Transverse colon (tissue), 4 donors: ENCODE measurements at places on chromosomes 11 and 22. TPM values are rescaled to one million over a fixed set of nuclear protein-coding genes. Genes with fewer than 3 reads are reported as not detected.

The OR8D4 gene
- 1.7 TPM for total RNA-seq

The SPON1 gene
- total RNA-seq: 54.2 TPM

The DEFB131B gene
- not detected for total RNA-seq

The MMP1 gene
- not detected for total RNA-seq

The MB gene
- not detected for total RNA-seq

The PGGHG gene
- 23.0 TPM for total RNA-seq

The OR52I1 gene
- not detected for total RNA-seq

The TRAPPC4 gene
- total RNA-seq: 76.1 TPM

The TECTA gene
- total RNA-seq: 0.20 TPM

The MAP4K2 gene
- total RNA-seq: 11.6 TPM

The C22orf31 gene
- not detected for total RNA-seq

The UPK3A gene
- not detected for total RNA-seq

GRCh38 chr22:44161673-44162072 is 19.1 kb upstream of the PARVG start:
- no peak overlapping the region for H3K4me3 ChIP-seq
- no peaks in the 10 kb centered on the region for H3K27me3 ChIP-seq

GRCh38 chr22:46044621-46045458 is 67.9 kb upstream of the WNT7B start:
- peak overlapping the region; percentile 24 for H3K4me3 ChIP-seq
- H3K27ac ChIP-seq: peak overlapping the region; percentile 93
- peaks cover 55% of the 10 kb centered on the region for H3K4me1 ChIP-seq
- no peaks in the 10 kb centered on the region for H3K27me3 ChIP-seq
- DNase-seq: peak; percentile 51

- no peaks in the 10 kb centered on the region for H3K36me3 ChIP-seq
- no peak overlapping the region for H3K4me3 ChIP-seq
- H3K4me1 ChIP-seq: no peaks in the 10 kb centered on the region
- no peak for DNase-seq
These were observed 353.7 kb downstream of the MIAT start for GRCh38 chr22:27011133-27011532.

GRCh38 chr22:45424241-45424731 is 10.8 kb downstream of the RIBC2 start:
- no peak overlapping the region for H3K4me3 ChIP-seq
- H3K27me3 ChIP-seq: no peaks in the 10 kb centered on the region
- no peak overlapping the region for H3K27ac ChIP-seq

- H3K27ac ChIP-seq: no peak overlapping the region
- no peak for DNase-seq
- H3K36me3 ChIP-seq: no peaks in the 10 kb centered on the region
- peaks cover 17% of the 10 kb centered on the region for H3K4me1 ChIP-seq
- H3K27me3 ChIP-seq: peaks cover 4% of the 10 kb centered on the region
- H3K4me3 ChIP-seq: no peak overlapping the region
These were observed 1493.7 kb downstream of the TBC1D22A start for GRCh38 chr22:48256041-48256739.

GRCh38 chr11:116466801-116467200 is 306.0 kb downstream of the BUD13 start:
- H3K4me1 ChIP-seq: no peaks in the 10 kb centered on the region
- no peaks in the 10 kb centered on the region for H3K27me3 ChIP-seq
- DNase-seq: no peak
- H3K4me3 ChIP-seq: no peak overlapping the region
- H3K27ac ChIP-seq: no peak overlapping the region
- H3K36me3 ChIP-seq: no peaks in the 10 kb centered on the region

- no peak overlapping the region for H3K4me3 ChIP-seq
- no peaks in the 10 kb centered on the region for H3K4me1 ChIP-seq
- H3K27me3 ChIP-seq: no peaks in the 10 kb centered on the region
- DNase-seq: no peak
- no peak overlapping the region for H3K27ac ChIP-seq
- H3K36me3 ChIP-seq: no peaks in the 10 kb centered on the region
These were observed 69.7 kb upstream of the INCENP start for GRCh38 chr11:62054081-62054480.

DNA sequence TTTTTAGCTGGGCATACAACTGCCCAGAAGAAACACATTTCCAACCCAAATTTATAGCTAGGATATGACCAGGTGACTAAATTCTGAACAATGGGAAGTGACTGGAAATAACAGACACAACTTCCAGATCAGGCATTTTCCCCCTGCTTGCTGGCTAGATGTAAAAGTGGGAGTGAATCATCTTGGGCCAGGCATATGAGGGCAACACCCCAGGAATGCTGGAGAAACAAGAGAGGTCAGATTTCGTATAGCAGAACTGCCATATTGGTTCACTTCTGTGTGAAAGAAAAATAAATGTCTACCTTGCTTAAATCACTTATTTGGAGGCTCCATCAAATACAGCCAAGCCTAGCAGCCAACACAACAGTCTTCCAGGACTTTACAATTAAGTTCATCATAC is 7.4 kb downstream of the ATL3 start:
- no peak overlapping the region for H3K4me3 ChIP-seq
- no peaks in the 10 kb centered on the region for H3K36me3 ChIP-seq
- no peak overlapping the region for H3K27ac ChIP-seq
- H3K27me3 ChIP-seq: no peaks in the 10 kb centered on the region

- peaks cover 4% of the 10 kb centered on the region for H3K4me1 ChIP-seq
- no peak for DNase-seq
- no peaks in the 10 kb centered on the region for H3K36me3 ChIP-seq
- peak overlapping the region; percentile 73 for H3K27ac ChIP-seq
These were observed 4.7 kb upstream of the APOL2 start for GRCh38 chr22:36243986-36244385.

- H3K4me3 ChIP-seq: no peak overlapping the region
- H3K27ac ChIP-seq: no peak overlapping the region
- H3K36me3 ChIP-seq: no peaks in the 10 kb centered on the region
- no peaks in the 10 kb centered on the region for H3K27me3 ChIP-seq
- no peaks in the 10 kb centered on the region for H3K4me1 ChIP-seq
- peak; percentile 38 for DNase-seq
These were observed 90.8 kb upstream of the SHANK2 start for GRCh38 chr11:71342951-71343827.

GRCh38 chr11:83054001-83054400 is 17.7 kb downstream of the RAB30 start:
- H3K27me3 ChIP-seq: no peaks in the 10 kb centered on the region
- no peak for DNase-seq
- no peak overlapping the region for H3K4me3 ChIP-seq
- H3K27ac ChIP-seq: no peak overlapping the region
- no peaks in the 10 kb centered on the region for H3K36me3 ChIP-seq
- H3K4me1 ChIP-seq: peaks cover 11% of the 10 kb centered on the region

GRCh38 chr11:22898036-22898435 is 37.8 kb upstream of the CCDC179 start:
- no peak for DNase-seq
- no peaks in the 10 kb centered on the region for H3K27me3 ChIP-seq
- no peaks in the 10 kb centered on the region for H3K4me1 ChIP-seq
- H3K36me3 ChIP-seq: no peaks in the 10 kb centered on the region

DNA sequence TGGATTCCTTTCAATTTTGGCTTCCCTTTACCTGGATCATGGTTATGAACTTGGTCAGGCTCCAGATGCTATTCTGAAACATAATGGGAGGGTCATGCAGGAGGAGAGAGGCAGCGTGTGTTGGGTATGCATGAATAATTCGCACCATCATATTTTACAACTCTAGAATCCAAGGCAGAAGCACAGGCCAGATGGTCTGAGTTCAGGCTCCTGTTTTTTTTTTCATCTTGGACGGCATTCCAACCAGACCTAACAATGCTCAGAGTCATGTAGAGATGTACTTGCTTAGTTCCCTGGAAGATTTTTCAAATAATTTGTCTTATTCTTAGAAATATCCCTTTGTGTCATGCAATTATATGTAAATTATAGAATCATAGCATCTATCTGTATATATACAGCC is 393.5 kb downstream of the JRKL start:
- no peak overlapping the region for H3K27ac ChIP-seq
- no peaks in the 10 kb centered on the region for H3K27me3 ChIP-seq
- DNase-seq: no peak
- no peak overlapping the region for H3K4me3 ChIP-seq
- no peaks in the 10 kb centered on the region for H3K4me1 ChIP-seq

GRCh38 chr11:85628771-85629341 is 463 bp downstream of the TMEM126B start:
- no peaks in the 10 kb centered on the region for H3K27me3 ChIP-seq
- H3K4me3 ChIP-seq: peak overlapping the region; percentile 55
- DNase-seq: no peak
- H3K36me3 ChIP-seq: no peaks in the 10 kb centered on the region

DNA sequence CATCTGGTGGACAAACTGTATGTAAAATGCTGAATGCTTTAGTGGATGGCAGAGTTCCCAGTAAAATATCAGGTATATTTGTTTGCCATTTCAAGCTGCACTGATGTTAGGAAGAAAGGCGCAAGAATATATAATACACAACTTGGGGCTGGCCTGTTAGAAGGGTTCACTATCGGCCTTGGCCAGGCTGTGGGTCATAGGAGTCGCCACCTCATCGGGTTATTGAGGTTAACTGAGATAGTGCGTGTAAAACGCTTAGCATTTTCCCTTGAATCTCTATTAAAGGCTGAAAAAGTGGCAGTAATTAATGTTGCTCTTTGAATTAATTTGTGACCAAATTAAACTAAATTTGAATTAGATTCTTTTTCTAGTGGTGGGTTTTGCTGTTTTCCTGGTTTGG is 5.1 kb downstream of the FAM118A start:
- DNase-seq: no peak
- H3K27ac ChIP-seq: no peak overlapping the region
- H3K27me3 ChIP-seq: no peaks in the 10 kb centered on the region
- H3K36me3 ChIP-seq: no peaks in the 10 kb centered on the region
- peaks cover 54% of the 10 kb centered on the region for H3K4me1 ChIP-seq

DNA sequence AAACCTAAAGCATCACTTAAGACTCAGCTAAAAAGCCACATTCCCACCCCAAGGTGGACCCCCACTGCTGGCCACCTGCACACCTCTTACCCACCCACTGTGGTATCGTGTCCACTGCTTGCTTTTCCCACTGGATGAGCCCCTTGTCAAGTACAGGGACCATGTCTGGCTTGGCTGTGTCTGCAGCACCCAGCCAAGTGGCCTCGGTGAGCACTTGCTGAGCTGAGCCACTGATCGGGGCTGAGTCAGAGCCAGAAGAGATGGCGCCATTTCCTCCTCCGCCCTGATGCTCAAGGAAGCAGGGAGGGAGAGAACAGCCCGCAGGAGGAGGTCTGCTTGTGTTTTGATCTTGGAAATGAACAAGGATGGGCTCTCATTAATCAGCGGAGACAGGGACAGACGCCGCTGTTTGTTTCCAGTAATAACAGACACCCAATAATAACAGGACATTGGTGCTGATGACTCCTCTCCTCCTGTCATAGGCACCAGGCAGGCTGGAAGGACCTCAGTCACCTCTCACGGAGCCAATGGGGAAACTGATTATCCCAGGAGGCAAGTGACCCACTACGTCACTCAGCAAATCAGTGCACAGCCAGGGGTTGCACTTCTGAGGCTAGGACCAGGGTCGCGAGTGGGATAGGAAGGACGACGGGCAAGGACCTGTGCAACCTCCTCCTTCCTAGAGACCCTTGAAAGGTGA is 85.2 kb upstream of the RTL6 start:
- H3K27ac ChIP-seq: no peak overlapping the region
- no peak for DNase-seq
- H3K36me3 ChIP-seq: no peaks in the 10 kb centered on the region

DNA sequence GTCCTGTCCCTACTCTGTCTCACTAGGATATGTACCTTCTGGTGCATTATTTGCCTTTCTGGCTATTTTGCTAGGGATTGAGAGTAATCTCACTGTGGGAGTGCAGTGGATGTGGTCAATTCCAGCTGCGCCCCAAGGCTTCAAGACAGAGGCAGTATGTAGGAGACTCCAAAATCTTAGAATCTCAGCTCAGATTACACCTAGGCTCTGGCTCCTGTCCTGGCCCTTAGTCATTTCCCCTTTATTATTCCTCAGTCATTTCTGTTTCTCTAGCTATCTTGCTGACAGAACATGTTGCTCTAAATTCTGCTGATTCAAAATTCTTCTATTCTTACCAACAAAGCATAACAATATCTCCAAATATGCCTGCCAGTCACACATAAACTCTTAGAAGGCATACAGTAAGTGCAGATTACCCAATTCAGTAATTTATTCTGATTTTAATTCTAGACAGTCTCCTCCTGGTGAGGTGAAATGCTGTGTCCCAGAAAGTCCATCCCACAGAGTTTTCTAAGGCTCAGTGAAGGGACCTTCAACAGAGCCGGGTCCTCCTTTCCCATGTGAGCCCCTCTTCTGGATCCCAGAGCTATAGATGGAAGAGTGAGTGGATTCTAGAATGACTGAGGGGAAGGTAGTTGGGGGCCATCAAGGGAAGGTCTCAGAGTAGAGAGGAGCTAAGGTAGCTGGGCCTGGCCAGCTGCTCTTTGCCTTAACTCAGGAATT is 24.3 kb upstream of the GLYATL1 start:
- H3K27me3 ChIP-seq: no peaks in the 10 kb centered on the region
- DNase-seq: no peak
- no peak overlapping the region for H3K27ac ChIP-seq
- no peaks in the 10 kb centered on the region for H3K4me1 ChIP-seq
- H3K36me3 ChIP-seq: no peaks in the 10 kb centered on the region

GRCh38 chr11:37557990-37558389 is 960.0 kb upstream of the RAG2 start:
- no peaks in the 10 kb centered on the region for H3K36me3 ChIP-seq
- no peak overlapping the region for H3K27ac ChIP-seq
- H3K4me1 ChIP-seq: no peaks in the 10 kb centered on the region

- DNase-seq: no peak
- no peak within 1 kb of the TSS for H3K4me3 ChIP-seq
- H3K27me3 ChIP-seq: no peaks in the 10 kb centered on the region
- H3K4me1 ChIP-seq: no peaks in the 10 kb centered on the region
- no peak within 1 kb of the TSS for H3K27ac ChIP-seq
These were observed at the start of gene MUC5AC for GRCh38 chr11:1157645-1158591. TSS of gene MUC5AC (plus strand) at chr11:1157953. CDS start at chr11:1158000, 47 bp downstream.

- no peaks in the 10 kb centered on the region for H3K36me3 ChIP-seq
- DNase-seq: no peak
- no peak overlapping the region for H3K4me3 ChIP-seq
- no peaks in the 10 kb centered on the region for H3K4me1 ChIP-seq
These were observed 13.0 kb upstream of the UBASH3B start for GRCh38 chr11:122642472-122642922.

DNA sequence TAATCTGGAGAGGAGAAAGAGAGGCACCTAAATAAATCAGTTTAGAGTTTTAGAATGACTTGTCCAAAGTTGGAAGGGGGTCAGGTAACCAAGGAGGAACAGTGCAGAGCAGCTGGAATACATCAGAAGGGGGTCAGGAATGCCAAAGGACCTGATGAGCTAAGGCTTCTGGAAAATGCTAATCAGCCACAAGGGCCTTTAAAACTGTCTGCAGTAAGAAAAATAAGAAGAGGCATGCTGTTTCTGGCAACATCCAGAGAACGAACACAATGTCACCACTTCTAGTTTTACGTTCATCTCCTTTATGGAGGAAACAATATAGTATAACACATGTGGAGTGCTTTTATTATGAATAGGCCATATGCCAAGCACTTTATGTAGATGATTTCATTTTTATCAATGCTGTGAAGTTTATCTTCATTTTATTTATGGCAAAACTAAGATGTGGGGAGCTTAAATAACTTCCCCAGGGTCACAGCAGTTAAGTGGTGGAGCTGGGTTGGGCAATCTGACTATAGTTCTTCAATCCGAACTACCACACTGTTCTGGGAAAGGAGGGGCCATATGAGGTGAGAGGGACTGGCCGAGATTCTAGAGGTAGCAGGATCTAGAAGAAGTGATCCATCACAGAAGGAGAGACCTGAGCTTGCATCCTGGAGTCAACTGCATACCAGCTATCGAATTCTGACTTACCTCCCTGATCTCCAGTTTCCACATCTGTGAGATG is 22.6 kb downstream of the ACO2 start:
- H3K27me3 ChIP-seq: no peaks in the 10 kb centered on the region
- H3K4me1 ChIP-seq: peaks cover 57% of the 10 kb centered on the region
- no peaks in the 10 kb centered on the region for H3K36me3 ChIP-seq
- H3K4me3 ChIP-seq: no peak overlapping the region
- no peak for DNase-seq
- H3K27ac ChIP-seq: peak overlapping the region; percentile 23
